CD4-positive, alpha-beta T cell treated with Interleukin-4 for 1 hour (primary cell): ENCODE measurements at places on chromosomes 13 and 19.

- no peak for DNase-seq
These were observed 6.8 kb downstream of the SLC8A2 start for GRCh38 chr19:47464675-47465419.

DNA sequence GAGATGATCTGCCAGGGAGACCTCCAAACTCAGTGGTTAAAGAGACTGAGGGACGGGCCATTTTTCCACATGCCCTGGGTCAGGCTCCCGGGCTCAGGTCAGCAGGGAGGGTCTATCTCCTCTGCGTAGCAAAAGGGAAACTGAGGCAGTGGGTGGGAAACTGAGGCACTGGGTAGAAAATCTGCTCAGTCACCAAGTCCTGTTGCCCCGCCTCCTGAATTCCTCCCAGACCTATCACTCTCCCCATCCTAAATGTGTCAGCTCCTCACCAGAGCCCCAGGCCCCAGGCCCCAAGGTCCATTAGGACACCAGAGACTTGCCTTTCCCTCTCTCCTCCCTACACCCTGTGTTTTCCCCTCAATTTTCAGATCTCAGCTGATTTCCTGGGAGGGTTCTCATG lies 2.4 kb downstream of the CD320 start:
- peak; percentile 5 for DNase-seq

GRCh38 chr19:2239771-2240770 lies 3.4 kb downstream of the SF3A2 start:
- peak; percentile 54 for DNase-seq

GRCh38 chr13:46565808-46566750 lies 13.1 kb downstream of the LRCH1 start:
- DNase-seq, result no peak

- no peak for DNase-seq
These were observed 186.7 kb upstream of the IPO5 start for GRCh38 chr13:97766749-97767148.

GRCh38 chr19:49534632-49535385 lies 7.0 kb downstream of the RCN3 start:
- peak; percentile 10 for DNase-seq

DNA sequence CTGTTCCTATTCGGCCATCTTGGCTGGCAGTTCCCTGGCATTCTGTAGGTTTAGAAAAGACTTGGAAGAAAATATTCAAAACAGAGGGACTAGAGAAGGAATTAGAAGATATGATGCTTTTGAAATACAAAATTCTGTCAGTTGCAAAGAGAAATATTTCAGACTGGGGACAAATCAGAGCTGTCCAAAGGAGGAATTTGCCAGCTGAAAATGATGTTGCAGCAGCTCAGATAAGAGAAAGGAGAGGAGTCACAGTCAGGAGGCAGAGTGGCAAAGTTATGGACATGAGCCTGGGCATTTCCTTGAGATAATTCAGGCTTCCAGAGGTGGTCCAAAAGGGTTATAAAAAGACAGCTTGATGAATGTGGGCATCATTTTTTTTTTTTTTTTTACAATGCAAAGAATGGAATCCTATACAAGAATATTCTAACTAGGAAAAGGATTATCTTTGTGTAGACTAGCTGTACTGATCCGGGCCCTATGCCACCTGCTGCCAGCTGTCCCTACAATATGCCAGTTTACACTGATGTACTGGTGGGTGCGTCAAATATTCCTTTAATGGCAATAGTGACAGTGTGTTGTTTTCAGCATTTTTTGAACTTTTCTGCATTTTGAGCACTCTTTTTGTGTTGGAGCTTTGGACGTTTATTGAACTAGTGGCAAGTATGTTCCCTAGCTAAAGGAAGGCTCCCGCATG lies 31.8 kb upstream of the CBY2 start:
- no peak for DNase-seq

DNA sequence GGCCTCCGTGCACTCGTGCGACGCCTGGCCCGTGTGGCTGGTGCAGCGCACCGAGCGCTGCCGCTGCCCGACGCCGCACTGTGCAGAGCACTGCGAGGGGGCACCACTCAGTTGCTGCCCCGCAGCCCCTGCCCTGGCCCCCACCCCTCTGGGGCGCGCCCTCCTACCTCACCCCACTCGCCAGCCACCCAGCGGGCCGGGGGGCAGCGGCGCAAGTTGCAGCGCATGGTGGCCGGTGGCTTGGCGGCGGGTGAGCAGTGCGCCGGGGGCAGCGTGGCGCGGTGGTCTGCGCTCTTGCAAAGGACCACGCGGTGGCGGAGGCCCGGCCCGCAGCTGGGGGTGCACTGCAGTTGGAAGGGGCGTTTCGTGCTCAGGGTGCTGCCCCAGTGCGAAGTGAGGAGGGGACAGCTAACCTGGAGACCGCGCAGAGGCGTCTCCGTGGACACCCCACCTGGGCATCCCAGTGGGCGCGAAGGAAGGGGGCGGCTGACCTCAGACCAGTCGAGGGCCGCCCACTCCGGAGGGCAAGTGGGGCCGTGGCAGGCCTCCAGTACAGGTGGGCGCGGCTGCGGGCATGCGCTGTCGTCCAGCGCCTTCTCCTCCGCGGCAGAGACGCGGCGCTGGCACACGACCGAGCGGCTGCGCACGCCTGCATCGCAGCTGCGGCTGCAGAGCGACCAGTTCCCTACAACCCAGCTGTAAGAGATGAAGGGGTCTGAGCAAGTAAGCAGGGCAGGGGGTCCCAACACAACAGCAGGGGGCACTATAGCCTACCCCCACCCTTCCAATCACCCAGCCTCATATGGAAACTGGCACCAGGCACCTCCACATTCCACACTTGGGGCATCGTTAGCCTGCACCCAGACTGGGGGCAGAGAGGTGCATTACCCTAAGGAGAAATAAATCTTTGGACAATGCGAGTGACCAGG lies 8.0 kb upstream of the MYO1F start:
- no peak for DNase-seq

DNA sequence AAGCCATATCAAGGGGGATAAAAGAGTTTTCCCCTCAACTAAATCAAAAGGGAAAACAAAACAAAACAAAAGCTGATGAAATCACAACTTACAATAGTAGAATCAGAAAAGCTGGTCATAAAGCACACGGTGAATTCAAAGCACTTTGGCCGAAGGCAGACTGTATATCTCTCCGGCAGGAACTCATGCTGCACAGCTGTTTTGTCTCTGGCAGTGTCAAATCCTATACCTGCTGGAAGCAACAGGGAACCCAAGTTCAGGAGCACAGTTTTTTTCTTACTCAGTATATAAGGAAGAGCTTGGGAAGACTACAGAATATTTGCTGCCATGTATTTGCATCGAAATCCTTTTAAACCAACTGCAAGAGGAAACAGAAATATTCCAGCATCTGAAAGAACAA lies 213.7 kb downstream of the RFC3 start:
- DNase-seq, result no peak

GRCh38 chr13:27952876-27953675 lies 16.0 kb downstream of the CDX2 start:
- no peak for DNase-seq

DNA sequence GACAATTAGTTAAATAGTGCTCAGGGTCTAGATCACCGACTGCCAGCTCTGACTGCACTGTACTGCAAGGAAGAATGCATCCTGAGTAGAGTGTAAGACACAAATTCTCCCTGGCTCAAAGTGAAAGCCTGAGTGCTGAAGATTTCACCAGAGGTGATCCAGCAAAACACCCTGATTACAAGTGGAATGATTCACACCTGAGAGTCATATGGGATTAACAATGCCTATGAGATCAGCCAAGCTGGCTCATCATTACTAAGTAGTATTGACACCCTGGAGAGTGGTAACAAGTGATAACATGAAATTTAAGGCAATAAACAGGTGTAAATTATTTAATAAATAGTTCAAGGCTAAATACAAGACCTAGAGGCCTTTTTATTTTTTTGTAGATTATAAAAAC lies 403.8 kb upstream of the PRR20A start:
- no peak for DNase-seq

DNA sequence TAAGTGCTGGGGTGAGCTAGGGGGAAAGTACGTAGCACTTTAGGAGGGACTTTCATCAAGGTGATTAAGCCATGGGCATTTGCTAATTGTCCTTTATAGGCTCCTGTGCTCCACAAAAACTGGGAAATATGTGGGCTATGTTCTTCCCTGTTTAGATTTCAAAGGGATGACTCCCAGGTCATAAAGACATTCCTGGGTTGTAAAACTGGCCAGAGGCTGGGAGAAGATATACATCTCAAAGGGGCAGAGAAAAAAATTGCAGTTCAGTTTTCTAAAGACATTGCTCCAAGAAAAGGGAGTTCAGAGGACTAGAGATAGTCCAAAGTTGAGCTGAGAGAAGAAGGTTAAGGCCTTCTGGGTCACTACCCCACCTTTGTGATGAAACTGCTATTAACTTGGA lies 204.8 kb downstream of the MYO16 start:
- no peak for DNase-seq

DNA sequence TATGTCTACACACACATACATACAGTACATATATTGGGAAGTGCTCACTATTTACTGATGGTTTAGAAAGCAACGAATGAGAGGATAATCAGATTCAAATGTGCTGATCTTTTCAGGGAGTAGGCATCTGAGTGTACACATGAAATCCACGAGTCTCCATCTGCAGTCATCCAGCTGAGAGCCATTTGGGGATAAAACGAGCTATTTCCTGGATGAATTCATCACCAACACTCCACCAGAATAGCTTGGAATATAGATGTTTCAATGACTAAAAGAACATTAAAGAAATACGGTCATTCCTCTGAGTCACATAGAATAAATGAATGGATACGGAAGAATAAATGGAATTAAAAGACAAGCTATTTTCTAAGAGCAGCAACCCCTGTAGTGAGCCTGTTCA lies 721.6 kb upstream of the ARGLU1 start:
- DNase-seq, result no peak

- DNase-seq, result no peak
These were observed 32.1 kb upstream of the SLITRK1 start for GRCh38 chr13:83914368-83914767.

- DNase-seq, result no peak
These were observed 298.9 kb downstream of the ENOX1 start for GRCh38 chr13:43487885-43488284.

GRCh38 chr13:104650431-104650830 lies 1584.2 kb upstream of the SLC10A2 start:
- DNase-seq, result no peak

DNA sequence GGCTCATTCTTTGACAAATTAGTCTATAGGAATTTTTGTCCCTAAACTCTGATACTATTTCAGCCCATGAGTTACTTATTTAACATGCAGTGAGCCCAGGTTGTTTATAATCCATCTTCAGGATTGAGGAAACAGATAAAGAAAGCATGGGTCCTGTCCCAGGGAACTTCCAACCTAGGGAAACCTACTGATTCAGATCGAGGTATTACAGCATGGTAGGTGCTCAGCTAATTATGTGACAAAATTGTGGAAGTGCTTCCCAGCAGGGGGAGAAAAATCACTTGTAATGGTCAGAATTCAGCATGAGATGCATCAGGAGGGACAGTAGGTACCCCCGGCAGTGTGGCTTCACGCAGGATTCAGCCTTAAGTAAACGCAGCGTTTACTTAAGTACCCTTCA lies 171.3 kb downstream of the NUFIP1 start:
- no peak for DNase-seq

DNA sequence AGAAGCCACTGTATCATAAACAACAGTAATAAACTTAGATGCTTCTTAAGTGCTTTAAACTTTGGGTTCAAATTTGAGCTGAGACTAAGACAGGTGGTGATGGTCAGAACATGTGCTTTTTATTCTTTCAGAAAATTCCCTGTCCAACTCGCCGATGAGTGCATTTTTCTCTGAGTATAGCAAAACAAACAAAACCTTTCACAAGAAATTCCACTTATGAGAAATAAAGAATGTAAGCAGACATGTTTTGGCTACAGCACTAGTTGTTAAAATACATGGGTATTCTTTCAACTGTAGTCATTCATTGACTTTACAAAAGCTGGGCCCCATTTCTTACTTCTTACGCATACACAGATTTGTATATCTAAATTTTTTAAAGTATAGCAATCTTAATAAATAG lies 125.6 kb downstream of the SPRY2 start:
- no peak for DNase-seq

DNA sequence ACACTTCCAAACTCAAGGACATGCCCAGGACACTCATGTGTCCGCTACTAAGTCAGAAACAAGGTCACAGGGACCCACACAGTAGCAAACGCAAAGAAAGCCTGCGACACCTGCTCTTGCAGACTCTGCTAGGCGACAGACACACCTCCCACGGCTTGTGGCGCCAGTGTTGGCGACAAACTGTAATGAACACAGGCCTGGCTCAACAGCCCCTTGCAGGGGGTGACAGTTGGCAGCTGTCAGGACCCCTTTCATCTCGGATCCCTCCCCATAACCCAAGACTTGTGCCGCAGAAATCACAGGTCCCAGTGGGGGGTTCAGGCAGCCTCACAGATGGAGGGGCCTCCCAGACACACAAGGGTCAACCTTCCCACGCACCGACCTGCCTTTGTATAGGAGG lies 364 bp downstream of the CKM start:
- DNase-seq, result no peak

DNA sequence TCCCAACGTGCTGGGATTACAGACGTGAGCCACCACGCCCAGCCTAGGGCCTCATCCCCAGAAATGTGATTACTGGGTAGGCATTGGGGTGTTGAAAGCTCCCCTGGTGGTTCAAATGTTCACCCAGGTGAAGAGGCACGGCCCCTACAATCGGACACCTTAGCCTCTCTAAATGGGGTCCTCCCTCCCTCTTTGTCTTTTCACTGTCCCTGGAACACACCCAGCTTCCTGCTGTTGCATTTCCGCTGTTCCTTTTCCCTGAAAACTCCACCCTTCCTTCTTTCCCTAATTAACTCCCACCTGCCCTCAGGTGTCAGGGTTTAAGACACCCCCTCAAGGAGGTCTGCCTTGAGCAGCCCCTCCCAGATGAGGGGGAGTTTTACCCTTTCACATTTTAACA lies 3.6 kb upstream of the PRODH2 start:
- no peak for DNase-seq

- DNase-seq, result no peak
These were observed 1.3 kb downstream of the SOX21 start for GRCh38 chr13:94710881-94711560.

GRCh38 chr13:112994084-112994780 lies 25.2 kb downstream of the MCF2L start:
- no peak for DNase-seq

DNA sequence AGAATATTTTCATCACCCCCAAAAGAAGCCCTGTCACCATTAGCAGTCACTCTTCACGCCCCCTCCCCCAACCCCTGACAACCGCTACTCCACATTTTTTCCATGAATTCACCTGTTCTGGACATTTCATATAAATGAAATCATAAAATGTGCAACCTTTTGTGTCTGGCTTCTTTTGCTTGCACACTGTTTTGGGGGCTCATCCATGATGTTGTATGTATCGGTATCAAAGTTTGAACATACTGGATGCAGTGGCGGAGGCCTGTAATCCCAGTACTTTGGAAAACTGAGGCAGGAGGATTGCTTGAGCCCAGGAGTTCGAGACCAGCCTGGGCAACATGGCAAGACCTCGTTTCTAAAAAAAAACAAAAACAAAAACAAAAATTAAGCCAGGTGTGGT lies 7.2 kb downstream of the GADD45B start:
- no peak for DNase-seq

- DNase-seq, result no peak
These were observed 301.6 kb downstream of the TEX29 start for GRCh38 chr13:111622051-111622531.
